Cardiac fibroblast (primary cell): ENCODE measurements at places on chromosomes 1 and 21.

DNA sequence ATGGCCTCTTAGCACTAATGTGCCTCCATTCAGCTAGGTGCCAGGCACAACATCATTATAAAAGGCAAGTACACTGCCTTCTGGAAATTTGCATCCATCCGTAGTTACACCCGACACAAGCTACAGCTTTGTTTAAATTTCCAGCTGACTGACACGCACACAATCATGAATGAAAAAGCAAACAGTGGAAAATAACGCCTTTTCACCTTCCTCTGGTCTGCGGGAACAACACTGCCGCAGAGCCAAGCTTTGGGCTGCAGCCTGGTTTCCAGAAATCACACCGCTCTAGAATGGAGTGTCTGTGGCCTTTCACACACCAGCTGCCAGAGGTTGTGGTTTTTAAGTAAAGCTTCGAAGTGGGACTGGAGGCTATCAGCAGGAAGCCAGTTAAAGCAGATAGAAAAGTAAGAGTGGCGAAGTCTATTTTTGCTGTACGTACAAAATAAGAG lies 142.8 kb upstream of the COA6 start:
- no peak for DNase-seq

DNA sequence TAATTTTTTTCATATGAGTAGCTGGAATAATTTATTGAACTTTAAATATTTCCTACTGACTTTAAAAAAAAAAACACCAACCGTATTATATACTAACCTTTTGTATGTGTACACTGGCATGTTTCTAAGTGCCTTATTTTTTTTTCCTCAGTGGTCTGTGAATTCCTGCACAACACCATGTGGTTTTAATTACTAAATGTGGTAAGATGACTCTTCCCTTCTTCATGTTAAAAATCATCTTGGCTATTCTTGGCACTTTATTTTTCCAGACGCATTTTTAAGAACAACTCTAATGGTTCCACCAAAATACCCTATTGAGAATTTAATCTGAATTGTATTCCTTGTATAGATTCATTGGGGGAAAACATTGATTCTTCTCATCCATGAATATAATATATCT lies 28.4 kb downstream of the PPP2R5A start:
- peak; percentile 38 for DNase-seq

GRCh38 chr1:30201015-30201414 lies 522.4 kb downstream of the MATN1 start:
- DNase-seq, result no peak

- no peak for DNase-seq
Measured at GRCh38 chr1:167467126-167467710, 51.1 kb downstream of the CD247 start.

GRCh38 chr1:164720440-164721227 lies 161.7 kb downstream of the PBX1 start:
- no peak for DNase-seq

GRCh38 chr1:169762699-169763098 lies 28.8 kb upstream of the SELE start:
- no peak for DNase-seq

DNA sequence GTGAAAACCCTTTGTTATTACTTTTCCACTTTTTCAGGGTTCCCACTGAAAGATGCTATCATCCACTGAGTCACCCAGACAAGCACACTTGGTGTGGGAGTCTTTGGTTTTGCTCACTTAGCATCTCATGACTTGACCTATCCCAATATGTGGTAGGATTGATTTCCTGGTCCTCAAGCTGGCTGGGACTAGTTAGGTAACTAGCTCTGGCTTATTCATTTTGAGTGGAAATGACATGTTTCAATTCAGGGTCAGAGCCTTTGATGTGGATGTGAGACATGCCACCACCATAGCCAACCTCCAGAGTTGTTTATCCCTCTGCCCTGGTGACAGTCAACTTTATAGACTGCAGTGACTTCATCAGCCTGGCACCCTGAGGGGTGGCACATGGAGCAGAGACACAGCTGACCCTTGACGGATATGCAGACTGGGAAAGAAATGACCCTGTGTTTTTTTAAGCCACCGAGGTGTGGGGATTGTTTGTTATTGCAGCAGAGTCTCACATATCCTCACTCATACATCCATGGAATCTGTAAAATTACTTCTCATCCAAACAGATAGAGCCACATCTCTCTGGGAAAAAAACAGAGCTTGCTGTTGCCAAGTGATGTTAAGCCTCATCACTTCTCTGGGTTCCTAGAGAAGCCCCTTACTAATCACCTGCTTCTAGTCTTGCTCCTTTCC lies 699.9 kb downstream of the MATN1 start:
- no peak for DNase-seq

- no peak for DNase-seq
Measured at GRCh38 chr1:203600782-203601513, 25.7 kb upstream of the ATP2B4 start.

GRCh38 chr21:20646431-20647165 lies 351.6 kb upstream of the NCAM2 start:
- no peak for DNase-seq

GRCh38 chr1:109263597-109264378 lies 14.4 kb downstream of the CELSR2 start:
- DNase-seq, result peak; percentile 89

DNA sequence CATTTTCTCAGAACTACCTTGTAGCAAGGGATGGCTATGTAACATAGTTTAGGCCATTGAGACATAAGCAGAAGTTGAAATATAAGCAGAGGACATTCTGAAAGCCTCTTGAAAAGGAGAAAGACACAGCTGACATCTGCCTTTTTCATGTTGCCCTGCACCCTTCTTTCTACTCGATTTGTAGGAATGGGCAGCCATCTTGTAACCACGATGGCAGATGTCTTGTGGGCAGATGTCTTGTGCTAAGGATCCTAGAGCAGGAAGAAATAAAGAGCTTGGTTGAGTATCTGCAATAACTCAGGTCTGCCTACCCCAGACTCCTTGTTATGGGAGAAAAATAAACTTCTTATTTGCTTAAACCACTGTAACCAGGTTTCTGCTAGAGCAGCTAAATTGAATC lies 351.0 kb downstream of the PDE4B start:
- no peak for DNase-seq

GRCh38 chr1:241895013-241895412 lies 47.0 kb downstream of the EXO1 start:
- DNase-seq, result no peak

DNA sequence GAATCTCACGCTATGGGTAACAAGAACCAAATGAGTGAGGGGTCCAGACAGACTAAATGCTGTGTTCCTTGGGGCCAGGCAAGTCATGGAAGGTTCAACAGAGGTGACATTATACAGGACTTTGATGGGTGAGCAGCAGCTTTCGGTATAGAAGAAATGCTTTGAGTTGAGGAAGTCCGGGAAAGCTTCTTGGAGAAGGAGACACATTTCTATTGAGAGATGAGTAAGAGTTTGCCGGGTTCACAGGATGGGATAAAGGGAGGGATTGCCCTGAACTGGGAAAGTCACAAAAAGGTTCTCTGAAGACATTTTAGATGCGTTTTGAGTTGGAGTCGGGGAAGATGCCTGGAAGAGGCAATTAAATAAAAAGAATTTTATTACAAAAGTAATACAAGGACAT lies 580 bp upstream of the AZIN2 start:
- no peak for DNase-seq

DNA sequence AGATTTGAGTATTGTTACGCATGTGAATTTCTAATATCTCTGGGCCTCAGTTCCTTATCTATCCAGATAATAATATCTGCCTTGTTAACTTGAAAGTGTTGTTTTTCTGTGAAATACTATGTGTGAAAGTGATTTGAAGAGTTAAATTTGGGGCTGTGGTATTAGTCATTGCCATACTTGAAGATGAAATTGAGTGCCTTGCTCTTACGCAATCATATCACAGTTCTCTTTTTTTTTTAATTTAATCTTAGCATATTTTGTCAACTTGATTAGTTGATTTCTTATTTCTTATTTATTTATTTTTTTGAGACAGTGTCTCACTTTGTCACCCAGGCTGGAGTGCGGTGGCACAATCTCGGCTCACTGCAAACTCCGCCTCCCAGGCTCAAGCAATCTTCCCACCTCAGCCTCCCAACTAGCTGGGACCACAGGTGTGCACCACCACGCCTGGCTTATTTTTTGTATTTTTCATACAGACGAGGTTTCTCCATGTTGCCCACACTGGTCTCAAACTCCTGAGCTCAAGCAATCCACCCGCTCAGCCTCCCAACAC lies 31.0 kb downstream of the AGO4 start:
- peak; percentile 19 for DNase-seq

- DNase-seq, result peak; percentile 97
Measured at GRCh38 chr1:155134880-155135414, 705 bp upstream of the SLC50A1 start.

DNA sequence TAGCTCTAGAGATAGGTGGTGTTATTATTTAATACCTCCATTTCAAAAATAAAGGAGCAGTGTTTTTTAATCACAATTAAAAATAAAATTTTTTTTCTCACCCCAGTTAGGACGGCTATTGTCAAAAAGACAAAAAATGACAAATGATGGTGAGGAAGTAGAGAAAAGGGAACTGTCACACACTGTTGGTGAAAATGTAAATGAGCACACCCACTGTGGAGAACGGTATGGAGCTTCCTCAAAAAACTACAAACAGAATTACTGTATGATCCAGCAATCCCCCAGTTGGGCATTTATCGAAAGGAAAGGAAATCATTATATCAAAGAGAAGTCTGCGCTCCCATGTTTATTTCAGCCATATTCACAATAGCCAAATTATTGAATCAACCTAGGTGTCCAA lies 148.7 kb upstream of the NR5A2 start:
- no peak for DNase-seq

GRCh38 chr1:84742653-84743052 lies 52.4 kb upstream of the SSX2IP start:
- no peak for DNase-seq

GRCh38 chr1:228940926-228941325 lies 205.6 kb downstream of the RHOU start:
- DNase-seq, result peak; percentile 35

GRCh38 chr1:193431265-193431977 lies 245.0 kb upstream of the B3GALT2 start:
- peak; percentile 25 for DNase-seq

GRCh38 chr1:203300441-203301330 lies 4.6 kb upstream of the BTG2 start:
- DNase-seq, result no peak
